Cardiac fibroblast (primary cell): ENCODE measurements at places on chromosomes 6 and 20.
A peak's percentile ranks its signal among the peaks of the same experiment; 100 is the strongest.

DNA sequence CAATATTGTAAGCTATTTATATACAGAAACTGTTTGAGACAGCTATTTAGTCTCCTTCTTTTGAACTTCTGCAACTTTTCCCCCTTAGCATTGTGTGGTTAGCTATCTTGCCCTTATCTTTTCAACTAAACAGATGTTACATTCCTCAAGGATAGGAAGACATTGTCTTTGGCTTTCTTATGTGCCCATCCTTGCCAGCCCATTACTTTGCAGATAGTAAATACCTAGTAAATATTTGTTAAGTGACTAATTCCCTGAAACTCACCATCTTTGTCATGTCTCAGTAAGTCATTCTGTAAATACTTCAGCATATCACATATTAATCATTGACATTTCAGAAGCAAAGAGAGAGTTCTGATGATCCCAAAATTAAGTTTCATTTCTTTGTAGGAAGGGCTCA lies 69.1 kb upstream of the FLRT3 start:
- DNase-seq: peak; percentile 18

DNA sequence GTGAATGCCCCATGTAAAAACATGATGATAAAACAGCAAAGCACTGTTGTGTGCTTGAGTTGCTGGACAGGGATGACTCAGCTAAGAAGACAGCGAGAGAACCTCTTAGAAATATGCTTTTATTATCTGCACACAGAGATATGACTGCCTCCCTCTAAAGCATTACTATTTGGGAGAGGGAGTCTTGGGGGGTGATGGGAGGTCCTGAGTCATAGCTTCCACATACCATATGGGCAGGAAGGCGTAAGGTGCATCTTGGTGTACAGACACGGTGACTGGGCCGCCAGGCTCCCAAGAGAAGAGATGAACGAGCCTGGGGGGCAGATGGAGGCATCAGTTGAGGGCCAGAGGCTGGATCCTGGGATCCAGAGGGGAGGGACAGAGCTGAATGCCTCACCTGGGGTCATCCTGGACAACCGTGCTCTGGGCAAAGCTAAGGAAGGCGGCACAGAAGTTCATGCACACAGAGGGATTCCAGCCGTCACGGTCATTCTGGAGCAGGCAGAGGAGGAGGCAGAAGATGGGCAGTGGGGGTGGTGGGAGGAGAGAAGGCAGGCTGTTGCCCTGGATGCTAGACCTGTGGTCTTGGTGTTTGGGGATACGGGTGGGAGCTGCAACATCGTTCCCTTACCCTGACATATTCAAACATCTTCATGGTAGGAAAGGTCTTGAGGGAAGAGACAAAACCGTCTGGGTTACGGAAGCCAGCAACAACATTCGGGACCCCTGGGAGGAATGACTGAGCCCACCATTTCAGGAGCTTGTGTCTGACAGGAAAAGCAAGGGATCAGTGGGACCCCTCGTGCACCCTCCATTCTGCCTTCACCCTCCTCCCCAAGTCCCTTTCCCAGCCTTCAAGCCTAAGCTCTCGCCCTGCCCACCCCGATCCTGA lies 2.0 kb downstream of the DXO start:
- DNase-seq: no peak

GRCh38 chr20:46049815-46050214 lies 20.8 kb downstream of the SLC12A5 start:
- DNase-seq: no peak

GRCh38 chr6:113068570-113068969 lies 721.4 kb downstream of the RFPL4B start:
- no peak for DNase-seq

DNA sequence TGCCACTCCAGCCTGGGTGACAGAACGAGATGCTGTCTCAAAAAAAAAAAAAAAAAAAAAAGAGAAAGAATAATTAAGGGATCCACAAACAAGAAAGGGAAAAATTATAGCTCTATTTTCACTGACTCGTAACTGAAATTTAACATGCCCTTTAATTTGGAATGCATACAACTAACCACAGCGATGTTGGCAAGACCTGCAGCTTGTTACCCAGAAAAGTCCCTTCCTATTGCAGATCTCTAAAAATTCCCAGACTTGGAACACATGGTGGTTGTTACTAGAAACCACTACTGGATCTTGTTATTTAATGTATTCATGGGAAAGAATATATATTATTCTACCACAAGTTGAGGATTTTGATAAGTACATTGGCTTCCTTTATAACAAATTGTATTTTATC lies 27.8 kb upstream of the SMIM28 start:
- peak; percentile 29 for DNase-seq

- DNase-seq: no peak
These were observed 36.3 kb downstream of the DLL1 start for GRCh38 chr6:170254315-170255213.

GRCh38 chr6:31920811-31921210 lies 6.7 kb upstream of the C2 start:
- peak; percentile 20 for DNase-seq

- DNase-seq: peak; percentile 60
These were observed 14.1 kb downstream of the DAAM2 start for GRCh38 chr6:39806278-39806677.

- no peak for DNase-seq
These were observed 31.4 kb downstream of the SMLR1 start for GRCh38 chr6:130858498-130859160.

GRCh38 chr6:16006681-16007080 lies 122.2 kb upstream of the MYLIP start:
- no peak for DNase-seq

- no peak for DNase-seq
These were observed 13.6 kb downstream of the GFOD1 start for GRCh38 chr6:13473768-13474165.

GRCh38 chr6:157755032-157755745 lies 67.9 kb upstream of the SNX9 start:
- DNase-seq: no peak

- peak; percentile 19 for DNase-seq
These were observed 11.6 kb downstream of the BACH2 start for GRCh38 chr6:90285042-90285481.

DNA sequence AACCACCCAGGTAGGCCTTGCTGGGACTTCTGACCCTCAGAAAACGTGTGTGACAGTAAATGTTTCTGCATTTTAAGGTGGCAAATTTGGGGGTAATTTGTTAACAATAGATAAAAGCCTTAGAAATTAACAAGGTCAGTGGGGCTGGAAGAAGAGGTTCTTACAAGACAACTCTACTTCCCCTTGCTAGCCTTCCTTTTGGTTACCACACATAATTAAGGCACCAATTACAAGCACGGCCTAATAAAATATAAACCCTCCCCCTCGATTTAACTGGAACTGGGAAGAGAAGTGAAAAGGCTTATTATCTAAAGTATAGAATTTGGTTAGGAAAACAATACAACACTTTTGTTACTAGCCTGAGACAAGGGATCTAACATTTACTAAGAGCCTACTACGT lies 38.8 kb downstream of the ELOVL5 start:
- no peak for DNase-seq
